ENCODE measurements at places on chromosomes 3 and 15.
A peak's percentile ranks its signal among the peaks of the same experiment; 100 is the strongest.

- DNase-seq = no peak
Measured at GRCh38 chr3:11543948-11544387, 99.7 kb downstream of the VGLL4 start.

- DNase-seq = no peak
Measured at GRCh38 chr15:40339621-40339945, 1.2 kb downstream of the CCDC9B start.

DNA sequence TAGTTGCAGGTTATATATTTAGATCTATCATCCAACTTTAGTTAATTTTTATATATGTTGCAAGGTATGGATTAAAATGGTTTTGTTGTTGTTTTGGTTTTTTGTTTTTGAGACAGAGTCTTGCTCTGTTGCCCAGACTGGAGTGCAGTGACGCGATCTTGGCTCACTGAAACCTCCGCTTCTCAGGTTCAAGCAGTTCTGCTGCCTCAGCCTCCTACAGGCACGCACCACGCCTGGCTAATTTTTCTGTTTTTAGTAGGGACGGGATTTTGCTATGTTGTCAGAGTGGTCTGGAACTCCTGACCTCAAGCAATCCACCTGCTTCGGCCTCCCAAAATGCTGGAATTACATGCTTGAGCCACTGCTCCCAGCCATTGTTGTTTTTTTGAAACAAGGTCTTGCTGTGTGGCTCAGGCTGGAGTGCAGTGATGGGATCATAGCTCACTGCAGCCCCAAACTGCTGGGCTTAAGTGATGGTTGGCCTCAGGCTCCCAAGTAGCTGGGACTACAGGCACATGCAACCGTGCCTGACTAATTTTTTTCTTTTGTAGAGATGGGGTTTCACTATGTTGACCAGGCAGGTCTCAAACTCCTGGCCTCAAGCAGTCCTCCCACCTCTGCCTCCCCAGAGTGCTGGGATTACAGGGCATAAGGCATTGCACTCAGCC, 92.0 kb downstream of the ZNF609 start:
- no peak for DNase-seq

- no peak for DNase-seq
Measured at GRCh38 chr3:4531478-4532025, 38.4 kb downstream of the ITPR1 start.

GRCh38 chr3:23302271-23302670, 99.1 kb downstream of the UBE2E2 start:
- DNase-seq = no peak

DNA sequence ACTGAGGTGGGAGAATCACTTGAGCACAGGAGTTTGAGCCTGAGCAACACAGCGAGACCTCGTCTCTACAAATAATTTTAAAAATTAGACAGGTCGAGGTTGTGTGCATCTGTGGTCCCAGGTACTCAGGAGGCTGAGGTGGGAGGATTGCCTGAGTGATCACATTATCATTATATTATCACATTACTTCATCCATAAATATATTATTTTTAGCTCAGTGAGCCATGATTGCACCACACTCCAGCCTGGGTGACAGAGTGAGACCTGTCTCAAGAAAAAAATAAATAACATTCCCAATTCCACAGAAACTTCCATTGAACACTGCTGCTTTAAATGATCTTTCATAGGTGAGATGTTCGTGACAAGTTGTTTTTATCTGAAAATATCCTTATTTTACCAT, 21.8 kb downstream of the GABPB1 start:
- no peak for DNase-seq

DNA sequence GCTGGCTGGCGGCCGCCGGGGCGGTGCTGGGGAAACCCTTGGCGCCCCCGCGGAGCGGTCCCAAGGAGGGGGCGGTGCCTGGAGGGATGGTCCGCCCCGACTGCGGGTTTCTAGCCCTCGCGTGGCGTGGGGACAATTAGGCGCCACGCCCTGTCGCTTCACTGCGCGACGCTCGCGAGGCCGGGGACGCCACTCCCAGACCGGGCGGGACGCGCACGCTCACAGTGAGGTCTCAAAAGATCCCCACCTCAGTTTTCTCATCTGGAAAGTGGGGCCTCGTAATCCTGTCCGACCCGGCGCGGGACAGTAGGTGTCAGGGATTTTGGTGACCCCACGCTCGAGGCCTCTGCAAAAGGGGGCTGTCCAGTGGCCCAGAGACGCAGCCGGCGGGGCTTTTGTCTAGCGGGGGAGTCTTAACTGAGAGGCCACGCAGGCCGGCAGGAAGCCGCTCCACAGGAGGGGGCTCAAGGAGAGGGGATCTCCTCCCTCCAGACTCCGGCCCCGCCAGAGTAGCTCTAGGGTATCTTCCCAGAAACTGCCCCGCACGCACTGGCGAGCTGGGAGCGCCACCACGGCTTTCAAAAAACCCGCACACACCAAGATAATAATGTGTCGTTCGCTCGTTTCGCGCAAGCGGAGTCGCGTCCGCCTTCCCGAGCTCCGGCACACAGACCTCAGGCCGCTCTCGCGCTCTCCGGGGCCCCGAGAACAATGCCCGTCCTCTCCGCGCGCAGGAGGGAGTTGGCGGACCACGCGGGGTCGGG, 710 bp upstream of the CLK3 start:
- peak; percentile 61 for DNase-seq

GRCh38 chr3:197600796-197601565, 45.2 kb upstream of the BDH1 start:
- no peak for DNase-seq

- no peak for DNase-seq
Measured at GRCh38 chr3:152229692-152230091, 39.0 kb upstream of the MBNL1 start.

- DNase-seq = peak; percentile 56
Measured at GRCh38 chr3:126113733-126114442, 30.0 kb upstream of the SLC41A3 start.

- no peak for DNase-seq
Measured at GRCh38 chr3:152272771-152273242, 4.1 kb downstream of the MBNL1 start.

DNA sequence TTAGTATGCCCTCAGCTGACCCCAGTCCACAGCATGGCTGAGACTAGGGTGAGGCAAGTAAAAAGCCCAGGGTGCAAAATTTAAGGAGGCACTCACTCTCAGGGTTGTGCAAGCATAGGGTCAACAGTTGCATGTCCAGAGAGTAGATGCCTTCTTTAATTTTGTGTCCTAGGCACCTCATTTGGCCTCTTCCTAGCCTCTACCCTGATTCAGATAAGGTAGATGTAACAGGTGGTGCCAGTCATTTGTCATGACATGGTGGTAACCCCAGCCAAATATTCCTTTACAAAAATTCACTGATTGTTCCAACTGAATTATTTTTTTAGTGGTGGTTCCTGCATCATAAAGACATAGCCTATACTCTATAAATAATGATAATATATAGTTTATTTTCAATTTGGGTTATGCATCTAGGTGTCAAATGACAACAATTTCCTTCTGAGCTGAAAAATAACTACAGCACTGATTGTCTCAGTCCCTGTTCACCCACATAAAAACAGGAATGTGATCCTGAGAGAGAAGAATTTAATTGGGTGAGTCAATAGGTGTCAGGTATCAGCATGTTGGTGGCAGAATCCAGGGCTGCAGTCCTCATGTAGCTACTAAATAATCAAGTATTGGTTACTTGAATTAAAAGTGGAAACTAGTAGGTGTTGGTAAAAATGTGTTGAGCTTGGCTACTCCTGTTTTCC, 44.2 kb upstream of the TIPARP start:
- DNase-seq = no peak

DNA sequence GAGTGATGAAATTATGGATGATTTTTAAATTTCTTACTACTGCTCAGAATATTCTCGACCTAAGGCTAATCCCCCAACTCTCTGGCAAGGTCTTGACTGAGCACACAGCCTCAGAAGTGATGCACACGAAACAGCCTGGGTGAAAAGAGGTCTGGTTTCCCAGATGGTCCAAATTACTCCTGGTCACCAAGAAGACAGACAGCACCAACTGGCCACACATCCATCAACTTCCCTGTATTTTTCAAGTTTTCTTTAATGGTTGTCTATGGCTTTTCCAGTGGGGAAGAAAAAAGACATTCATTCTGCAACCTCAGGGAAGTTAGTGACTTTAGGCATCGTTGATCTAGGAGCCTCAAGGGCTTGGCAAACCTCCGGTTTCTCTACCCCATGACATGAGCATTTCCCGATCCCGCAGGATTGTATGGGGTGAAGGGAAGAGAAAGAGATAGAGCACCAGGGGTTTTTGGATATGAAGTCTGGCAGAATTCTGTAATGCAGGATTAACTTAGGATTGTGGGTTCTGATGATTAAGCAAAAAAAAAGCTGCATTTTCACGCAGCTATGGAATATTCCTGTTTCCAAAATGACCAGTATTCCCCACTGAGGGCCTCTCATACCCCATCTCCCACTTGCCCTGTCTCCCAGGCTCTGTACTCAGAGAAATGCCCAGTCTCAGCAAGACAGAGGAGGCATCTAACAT, 62.2 kb downstream of the UMPS start:
- DNase-seq = no peak

GRCh38 chr3:139664958-139665357, 12.8 kb downstream of the NMNAT3 start:
- DNase-seq = no peak

- DNase-seq = no peak
Measured at GRCh38 chr3:154182975-154183374, 61.8 kb downstream of the ARHGEF26 start.

DNA sequence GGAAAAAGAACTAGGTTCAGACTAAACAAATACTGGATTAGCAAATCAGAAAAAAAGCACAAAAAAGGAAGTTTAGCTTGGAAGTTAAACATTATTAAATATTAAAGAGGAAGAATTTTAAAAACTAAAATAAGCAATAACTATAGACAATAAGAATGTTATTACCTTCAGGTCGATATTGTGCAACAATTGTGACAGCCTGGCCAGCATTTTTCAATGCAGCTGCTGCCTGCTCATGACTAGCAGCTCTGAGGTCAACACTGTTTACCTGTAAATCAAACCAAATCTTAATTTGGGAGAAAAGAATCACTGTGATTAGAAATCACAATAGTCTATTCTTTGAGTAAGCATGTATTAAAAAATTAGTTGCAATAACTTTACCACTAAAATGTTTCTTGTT, 75.1 kb upstream of the MELTF start:
- DNase-seq = no peak

GRCh38 chr15:68470049-68470742, 38.2 kb upstream of the ITGA11 start:
- no peak for DNase-seq

DNA sequence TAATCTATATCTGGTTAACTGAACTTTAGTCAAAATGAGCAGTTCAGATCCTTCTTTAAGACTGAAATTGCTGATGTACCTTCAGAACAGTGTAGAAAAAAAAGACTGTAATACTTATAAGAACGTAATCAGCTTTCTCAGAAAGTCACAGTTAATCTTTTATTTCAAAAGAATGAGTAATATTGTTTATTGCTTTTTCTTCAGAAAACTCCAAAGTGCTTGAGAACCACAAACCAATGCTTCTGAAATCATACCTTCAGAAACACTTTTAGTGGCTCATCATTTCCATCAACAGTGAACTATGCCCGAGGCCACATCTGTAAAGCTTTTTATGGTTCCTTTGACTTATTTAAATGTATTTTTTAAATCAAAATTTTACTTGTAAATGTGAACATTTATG, 33.3 kb upstream of the CLASP2 start:
- no peak for DNase-seq

- DNase-seq = no peak
Measured at GRCh38 chr3:21704796-21705195, 46.2 kb downstream of the ZNF385D start.

- no peak for DNase-seq
Measured at GRCh38 chr3:141764045-141764444, 837 bp downstream of the GRK7 start.

- no peak for DNase-seq
Measured at GRCh38 chr3:185656321-185656840, 70.3 kb downstream of the SENP2 start.

DNA sequence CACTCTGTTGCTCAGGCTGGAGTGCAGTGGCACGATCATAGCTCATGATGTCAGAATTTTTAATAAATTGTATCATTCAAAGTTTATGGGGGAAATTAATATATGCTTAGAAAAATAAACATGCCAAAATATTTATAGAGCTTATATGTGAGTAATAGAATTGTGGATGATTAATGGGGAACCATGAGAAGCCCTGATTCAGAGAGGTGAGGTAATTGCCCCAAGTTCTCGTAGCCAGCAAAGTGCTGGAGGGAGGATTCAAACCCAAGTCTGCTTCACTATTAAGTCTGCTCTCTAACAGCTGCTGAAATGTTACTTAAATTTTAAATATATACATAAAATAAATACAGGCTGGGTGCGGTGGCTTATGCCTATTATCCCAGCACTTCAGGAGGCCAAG, 26.2 kb upstream of the IGF2BP2 start:
- DNase-seq = no peak

DNA sequence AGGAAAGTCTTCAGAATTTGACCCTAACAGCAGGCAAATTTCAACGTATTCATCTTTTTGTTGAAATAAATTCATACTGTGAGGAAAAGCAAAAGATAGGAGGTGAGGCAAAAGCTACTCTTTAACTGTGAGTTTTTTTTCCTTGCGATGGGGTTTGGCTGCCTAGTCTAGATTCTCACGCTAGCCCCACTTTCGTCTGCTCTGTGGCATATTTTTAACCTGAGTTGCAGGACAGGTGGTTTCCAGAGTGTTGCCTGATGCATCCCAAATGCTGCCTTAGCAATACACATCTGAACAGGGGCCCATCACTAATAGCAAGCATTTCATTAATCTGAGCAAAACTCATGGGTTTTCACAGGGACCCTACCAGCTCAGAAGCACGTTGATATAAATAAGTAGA, 11.7 kb downstream of the PSMA4 start:
- no peak for DNase-seq

GRCh38 chr3:129230311-129231019, 18.9 kb upstream of the COPG1 start:
- no peak for DNase-seq

DNA sequence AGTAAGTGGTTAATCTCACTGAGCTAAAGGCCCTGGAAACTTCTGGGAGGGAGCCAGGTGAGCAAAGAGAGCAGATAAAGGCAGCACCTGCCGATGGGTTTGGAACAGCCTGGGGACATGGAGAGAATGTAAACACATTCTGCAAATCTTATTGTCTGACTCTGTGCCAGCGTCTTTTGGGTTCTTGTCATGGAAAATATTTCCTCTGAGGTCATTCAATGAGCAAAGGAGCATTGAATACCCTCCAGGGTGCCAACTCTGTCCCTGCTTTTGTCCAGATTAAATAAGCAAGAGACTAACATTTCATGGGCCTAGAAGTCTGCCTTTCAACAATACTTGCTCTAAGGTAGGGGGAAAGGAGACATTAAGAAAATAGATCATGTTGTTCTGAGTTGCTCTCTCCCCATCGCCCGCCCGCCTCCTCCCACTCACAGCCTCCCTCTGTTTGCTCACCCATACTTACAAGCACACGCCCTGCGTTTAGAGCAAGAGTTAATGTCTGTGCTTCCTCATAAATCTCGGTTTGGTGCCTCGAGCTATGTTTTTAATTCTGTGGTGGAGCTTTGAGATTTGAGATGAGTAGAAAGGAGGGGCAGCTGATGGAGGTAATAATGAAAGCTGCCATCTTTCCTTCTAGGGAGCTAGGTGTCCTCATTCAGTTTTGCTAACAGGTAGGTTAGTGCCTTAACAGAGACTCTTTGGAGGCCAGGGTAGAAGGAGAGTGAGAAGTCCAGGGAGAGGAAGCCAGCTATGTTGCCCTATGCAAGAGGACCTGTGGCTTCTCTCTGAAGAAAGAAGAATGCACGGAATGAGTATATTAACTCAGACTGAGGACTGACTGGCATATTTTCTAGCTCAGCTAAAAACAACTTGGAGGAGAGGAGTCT, 132.9 kb downstream of the TPRG1 start:
- DNase-seq = peak; percentile 50

All from H9 (cell line).